ENCODE measurements at places on chromosomes 3 and 15.

DNA sequence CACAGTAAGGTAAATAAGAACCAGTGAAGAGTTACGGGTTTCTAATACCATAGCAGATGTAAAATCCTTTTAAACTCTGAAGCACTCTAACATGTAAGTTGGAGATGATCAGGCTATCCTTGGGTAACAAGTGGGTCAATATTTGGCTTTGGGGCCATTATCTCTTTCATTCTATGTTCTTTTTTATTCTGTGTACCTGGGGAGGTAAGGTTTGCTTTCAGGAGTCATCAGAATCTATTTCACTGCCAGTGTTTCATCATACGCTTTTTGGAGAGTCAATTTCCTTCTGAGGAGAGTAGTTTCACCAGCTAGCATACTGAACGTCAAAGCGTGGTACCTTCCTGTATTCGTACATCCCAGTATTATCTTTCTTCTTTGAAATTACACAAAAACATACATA lies 166.5 kb downstream of the GMNC start:
- DNase-seq: no peak

- no peak for DNase-seq
Measured at GRCh38 chr3:155948476-155948875, 78.0 kb downstream of the GMPS start.

GRCh38 chr15:77296773-77297337 lies 123.0 kb downstream of the PEAK1 start:
- DNase-seq: no peak

DNA sequence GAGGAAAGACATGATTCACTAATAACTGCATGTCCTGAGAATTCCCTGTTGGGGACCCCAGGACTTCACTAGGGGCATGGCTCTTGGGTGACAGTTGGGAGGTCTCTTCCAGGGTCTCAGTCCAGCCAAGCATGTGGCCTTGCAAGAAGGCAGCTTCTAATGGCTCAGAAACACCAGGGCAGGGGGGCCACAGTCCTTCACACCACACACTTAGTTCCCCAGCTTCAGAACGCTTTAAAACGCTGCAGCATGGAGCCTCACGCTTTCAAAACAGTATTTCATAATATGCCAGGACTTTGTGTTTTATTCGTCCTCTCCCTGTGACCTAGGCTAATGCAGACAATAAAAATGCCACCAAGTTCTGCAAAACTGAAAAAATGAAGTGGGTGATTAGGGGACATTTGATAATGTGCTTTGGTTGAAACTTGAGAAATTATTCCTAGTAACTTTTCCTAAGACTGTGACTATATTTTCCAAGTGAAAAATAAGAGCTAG lies 48.4 kb upstream of the LIMD1 start:
- DNase-seq: no peak

DNA sequence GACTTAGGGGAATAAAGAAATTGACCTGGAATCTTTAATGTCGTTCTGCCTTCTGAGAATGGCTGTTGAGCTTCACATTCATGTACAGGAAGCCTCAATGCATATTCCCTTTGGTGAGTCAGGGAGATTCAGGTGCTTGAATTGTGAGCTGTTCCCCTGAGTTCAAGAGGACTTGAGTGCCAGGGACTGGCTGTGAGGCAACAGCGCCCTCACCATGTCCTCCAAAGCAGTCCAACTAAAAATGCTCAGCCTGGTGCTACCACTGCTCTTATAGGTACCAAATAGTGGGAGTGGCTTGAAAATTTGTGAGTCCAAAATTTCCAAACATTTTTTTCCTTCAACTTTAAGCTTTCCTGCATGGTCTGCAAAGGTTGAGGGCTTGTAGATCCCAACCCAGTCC lies 54.1 kb downstream of the LEO1 start:
- DNase-seq: no peak

DNA sequence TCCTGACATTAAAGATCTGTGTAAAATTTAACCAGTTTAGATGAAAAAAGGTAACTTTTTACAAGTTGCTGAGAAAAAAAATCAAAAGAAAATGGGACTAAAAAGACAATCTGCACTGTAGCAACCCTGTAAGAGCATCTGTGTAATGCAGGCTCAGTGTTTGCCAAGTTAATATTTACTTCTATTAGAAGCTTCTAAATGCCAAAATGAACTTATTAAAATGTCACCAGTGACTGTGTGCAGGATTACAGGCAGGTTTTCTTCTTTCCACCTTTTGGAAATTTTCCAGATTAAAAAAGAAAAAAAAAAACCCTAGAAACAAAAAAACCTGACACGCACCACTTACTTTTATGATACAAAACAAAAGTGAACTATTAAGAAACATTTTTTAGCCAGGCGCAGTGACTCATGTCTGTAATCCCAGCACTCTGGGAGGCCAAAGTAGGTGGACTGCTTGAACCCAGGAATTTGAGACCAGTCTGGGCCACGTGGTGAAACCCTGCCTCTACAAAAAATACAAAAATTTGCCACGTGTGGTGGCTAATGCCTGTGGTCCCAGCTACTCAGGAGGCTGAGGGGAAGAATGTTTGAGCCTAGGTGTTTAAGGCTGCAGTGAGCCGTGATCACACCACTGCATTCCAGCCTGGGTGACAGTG lies 87.2 kb downstream of the TJP1 start:
- no peak for DNase-seq

GRCh38 chr3:9169956-9170850 lies 79.2 kb downstream of the SRGAP3 start:
- no peak for DNase-seq

DNA sequence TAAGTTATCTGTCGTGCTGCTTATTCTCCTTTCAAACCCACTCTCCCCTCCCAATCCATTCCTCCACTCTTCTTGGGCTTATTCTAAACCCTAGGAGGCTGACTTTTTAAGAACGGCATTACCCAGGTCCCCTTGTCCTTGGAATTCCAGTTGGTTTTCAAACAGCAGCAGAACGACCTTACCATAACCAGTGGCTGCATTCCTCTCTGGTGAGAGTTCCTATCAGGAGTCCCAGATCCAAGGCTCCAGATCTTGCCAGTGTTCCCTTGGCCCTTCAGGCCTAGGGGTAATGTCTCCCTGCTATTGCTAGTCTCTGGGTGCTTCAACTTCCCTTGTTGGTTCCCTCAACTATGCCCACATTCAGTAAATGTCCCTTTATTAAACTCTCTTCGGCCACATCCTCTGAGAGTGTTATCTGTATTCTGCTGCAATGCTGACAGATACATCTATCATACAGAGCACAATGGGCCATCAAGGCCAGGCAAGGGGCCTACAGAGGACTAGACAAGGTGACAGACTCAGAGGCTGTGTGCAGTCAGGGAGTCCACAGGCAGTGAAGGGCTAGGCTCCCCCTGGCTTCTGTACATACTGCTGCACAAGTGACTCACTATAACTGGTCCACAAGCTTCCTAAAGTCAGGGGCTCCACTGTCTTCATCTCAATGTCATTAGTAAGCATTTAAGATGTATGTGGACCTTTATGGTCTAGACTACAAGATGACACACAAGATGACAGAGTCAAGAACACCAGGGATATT lies 10.1 kb downstream of the LYSMD2 start:
- no peak for DNase-seq

GRCh38 chr3:106420628-106421027 lies 551.8 kb upstream of the CBLB start:
- DNase-seq: no peak

- DNase-seq: no peak
Measured at GRCh38 chr15:49438962-49439631, 16.1 kb downstream of the FGF7 start.

- no peak for DNase-seq
Measured at GRCh38 chr3:37183375-37183831, 9.0 kb upstream of the LRRFIP2 start.

DNA sequence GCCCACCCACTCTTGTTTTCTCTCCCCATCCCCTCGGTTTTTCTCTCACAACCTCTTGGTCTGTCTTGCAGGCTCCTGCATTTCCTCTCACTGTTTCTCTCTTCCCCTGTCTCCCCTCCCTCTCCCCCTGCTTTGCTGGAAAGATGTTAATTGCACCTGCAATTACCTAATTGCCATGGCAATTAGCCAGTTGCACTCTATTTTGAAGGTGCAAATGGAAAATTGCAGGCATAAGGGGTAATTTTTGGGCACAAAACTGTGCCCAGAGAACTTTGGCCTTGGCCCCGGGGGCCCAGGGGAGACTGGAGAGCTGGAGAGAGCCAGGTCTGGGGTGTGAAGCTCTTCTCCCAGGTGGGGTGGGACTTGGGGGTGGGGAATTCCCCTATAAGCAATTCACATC lies 164.5 kb upstream of the TLE3 start:
- DNase-seq: no peak

DNA sequence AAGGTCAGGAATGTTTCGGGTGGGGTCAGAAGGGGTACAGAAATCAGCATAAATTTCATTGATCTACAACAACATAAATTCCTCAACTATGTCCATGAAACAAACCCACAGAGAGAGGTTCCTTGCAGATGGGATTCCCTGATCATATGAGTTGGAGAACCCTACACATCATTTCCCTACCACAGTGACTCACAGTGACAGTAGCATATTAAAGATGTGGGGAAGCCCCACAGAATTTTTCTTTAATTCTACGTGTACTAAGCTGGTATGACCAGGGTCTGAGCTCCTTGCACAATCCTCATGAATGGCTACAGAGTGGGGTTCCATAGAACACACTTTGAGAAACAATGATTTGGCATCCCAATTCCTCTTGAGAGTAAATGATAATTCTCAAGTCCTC lies 116.9 kb upstream of the RAD18 start:
- no peak for DNase-seq

- no peak for DNase-seq
Measured at GRCh38 chr3:119608405-119609000, 10.8 kb downstream of the PLA1A start.

DNA sequence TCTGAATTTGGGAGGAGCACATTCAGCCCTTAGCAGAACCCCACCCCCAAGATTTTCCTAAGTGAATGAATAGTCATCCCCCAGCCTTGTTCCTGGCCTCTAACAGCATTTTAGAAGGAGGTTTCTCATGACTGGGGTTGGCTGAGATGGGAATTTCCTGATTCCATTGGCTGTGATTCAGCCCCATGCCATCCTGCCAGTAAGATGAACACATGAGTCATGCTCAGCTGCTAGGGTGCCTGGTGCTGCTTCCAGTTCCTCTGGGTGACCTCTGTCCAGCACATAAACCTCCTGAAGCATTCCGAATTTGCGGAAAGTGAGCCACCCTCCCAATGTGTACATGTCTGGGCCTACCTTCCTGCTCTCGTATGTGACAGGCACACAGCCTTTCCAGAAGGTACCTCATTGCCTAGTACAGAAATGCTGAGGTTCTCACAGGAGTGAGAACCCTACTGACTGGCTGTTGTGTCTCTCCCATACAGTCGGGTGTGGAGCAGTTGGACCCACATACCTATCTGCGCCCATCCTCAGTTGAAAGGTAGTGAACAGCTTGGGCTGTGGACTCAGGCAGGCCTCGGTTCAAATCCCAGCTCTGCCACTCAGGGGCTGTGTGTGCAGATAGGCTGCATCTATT lies 91.7 kb downstream of the APBA2 start:
- DNase-seq: no peak

- no peak for DNase-seq
Measured at GRCh38 chr15:57835119-57835518, 128.6 kb downstream of the POLR2M start.

DNA sequence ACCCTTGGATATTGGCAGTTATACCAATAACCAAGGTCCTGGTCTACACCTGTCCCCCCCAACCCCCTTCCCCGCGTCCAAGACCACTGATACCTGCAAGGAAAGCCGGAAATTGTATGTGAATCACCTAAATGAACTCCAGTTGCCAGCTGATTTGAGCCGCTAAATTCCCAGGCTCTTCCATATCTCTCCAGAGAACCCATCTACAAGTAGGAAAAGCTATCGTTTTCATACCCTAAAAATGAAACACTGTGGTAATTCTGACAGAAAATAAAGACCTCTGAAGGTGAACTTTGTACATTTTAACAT lies 114.2 kb upstream of the ICE2 start:
- no peak for DNase-seq

DNA sequence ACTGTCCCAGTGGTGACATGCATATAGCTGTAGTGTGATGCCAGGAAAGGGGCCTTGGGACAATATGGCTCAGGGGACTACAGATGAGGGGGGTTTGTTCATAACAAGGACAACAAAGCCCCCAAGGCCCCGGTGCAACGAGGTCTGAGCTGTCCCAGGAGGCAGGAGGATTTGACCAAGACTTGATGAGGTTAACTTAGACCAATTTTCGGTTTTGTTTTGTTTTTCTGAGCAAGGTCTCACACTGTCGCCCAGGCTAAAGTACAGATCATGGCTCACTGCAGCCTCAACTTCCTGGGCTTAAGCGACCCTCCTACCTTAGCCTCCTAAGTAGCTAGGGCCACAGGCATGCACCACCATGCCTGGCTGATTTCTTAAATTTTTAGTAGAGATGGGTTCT lies 23.8 kb downstream of the EFCAB12 start:
- no peak for DNase-seq

- DNase-seq: no peak
Measured at GRCh38 chr3:154642145-154642544, 212.2 kb upstream of the GPR149 start.

All from SK-N-MC (cell line).